Fibroblast of gingiva (primary cell): ENCODE measurements at places on chromosomes 13 and 19.

DNA sequence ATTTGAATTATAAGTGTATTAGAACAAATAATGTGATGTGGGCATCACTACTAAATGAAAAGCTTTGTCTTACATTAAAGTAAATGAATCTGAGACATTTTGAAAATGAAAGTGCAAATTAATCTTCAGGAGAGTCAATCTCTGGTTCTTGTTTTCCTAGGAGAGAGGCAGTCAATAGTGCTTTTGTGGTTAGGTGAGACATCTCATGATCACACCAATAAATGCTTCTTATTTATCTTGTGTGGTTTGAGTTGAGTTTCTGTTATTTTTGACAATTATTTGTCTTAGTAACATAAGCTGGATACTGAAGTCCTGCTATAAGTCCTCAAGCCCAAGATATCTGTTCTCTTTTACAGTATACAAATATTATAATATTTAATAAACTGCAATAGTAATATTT, 1378.0 kb upstream of the PCDH9 start:
- DNase-seq, result no peak

GRCh38 chr13:45932676-45933075, 81.1 kb upstream of the SIAH3 start:
- no peak for DNase-seq

- DNase-seq, result no peak
These were observed 297.8 kb downstream of the SHISA2 start for GRCh38 chr13:25753976-25754375.

DNA sequence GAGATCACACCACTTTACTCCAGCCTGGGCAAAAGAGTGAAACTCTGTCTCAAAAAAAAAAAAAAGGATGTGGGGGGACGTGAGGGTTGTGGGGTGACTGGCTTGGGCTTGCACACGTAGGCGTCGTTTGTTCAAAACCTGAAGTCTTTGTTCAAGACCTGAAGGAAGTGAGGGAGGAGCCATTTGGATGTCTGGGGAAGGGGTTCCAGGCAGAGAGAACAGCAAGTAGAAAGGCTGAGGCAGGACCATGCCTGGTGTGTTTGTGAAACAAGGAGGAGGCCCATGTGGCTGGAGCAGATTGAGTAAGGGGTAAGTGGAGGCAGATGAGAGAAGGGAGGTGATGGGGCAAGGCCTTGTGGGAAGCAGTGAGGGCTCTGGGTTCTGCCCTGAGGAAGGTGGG, 27.8 kb downstream of the PIN1 start:
- DNase-seq, result no peak

DNA sequence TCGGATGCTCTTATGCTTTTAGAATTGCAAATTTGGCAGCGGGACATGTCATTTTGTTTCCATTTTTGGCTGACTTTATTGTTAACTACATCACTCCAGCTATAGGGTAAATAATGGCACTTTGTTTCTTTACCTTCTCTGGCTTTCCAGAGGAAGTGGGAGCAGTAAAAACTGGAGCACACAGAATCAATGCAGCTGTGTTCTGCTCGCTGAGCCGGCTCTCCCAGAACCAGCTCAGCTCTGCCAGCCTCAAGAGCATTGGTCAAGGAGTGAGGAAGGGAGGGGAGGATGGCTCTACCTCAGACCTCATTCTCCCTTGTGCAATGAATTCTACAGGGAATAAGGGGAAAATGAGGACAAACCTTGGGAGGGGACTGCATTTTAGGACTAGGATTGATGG, 50.5 kb upstream of the SPATA13 start:
- no peak for DNase-seq

GRCh38 chr19:13931391-13932148, 6.6 kb downstream of the PODNL1 start:
- DNase-seq, result no peak

DNA sequence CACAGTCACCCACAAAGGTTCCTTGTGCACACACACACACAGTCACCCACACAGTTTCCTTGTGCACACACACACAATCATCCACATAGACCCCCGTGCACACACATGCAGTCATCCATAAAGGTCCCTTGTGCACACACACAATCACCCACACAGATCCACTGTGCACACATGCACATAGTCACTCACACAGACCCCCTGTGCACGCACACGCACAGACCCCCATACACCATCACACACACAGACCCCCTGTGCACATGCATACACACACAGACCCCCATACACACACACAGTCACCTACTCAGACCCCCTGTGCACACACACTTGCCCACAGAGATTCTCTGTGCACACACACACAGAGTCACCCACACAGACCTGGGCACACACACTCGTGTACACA, 107.1 kb downstream of the HSPH1 start:
- no peak for DNase-seq

GRCh38 chr13:40120781-40121180, 465.3 kb downstream of the COG6 start:
- peak; percentile 43 for DNase-seq

GRCh38 chr19:47854459-47854858, 4.6 kb upstream of the TPRX2 start:
- DNase-seq, result no peak

GRCh38 chr13:100522618-100523309, 65.8 kb downstream of the GGACT start:
- no peak for DNase-seq

DNA sequence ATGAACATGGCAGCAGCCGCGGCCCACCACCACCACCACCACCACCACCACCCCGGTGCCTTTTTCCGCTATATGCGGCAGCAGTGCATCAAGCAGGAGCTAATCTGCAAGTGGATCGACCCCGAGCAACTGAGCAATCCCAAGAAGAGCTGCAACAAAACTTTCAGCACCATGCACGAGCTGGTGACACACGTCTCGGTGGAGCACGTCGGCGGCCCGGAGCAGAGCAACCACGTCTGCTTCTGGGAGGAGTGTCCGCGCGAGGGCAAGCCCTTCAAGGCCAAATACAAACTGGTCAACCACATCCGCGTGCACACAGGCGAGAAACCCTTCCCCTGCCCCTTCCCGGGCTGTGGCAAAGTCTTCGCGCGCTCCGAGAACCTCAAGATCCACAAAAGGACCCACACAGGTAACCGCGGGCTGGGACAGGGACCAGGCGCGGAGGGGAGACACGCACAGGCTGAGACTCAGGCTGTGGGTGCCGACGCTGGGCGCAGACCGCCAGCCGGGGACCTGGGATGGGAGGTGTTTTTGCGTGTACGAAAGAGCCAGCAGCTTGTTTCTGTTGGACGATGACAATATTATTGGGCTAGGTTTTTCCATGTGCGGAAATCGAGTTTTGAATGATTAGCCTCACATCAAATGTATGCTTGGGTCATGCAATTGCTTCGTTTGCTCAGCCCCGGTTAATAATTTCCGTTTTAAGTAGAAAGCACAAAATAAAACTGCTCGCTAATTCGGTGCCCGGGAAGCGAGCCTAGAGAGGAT, 1.3 kb downstream of the ZIC2 start:
- DNase-seq, result no peak

DNA sequence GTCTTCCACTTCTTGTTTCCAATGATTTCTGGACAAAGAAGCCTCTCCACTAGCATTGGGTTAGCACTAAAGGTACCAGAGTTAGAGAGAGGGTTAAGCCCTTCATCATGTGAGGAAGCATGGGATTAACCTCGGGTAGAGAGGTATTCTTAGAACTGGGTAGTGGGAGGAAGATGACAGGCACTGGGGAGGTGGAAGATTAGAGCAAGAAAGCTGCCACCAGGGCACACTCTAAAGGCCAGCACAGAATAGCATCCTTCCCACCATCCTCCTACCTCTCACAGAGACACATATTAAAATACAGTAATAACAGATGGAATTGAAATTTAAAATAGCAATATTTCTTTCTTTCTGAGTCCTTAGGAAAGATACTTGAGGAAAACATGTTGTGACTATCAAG, 84.5 kb upstream of the PCDH20 start:
- no peak for DNase-seq
